ENCODE measurements at places on chromosomes 16 and 17.

DNA sequence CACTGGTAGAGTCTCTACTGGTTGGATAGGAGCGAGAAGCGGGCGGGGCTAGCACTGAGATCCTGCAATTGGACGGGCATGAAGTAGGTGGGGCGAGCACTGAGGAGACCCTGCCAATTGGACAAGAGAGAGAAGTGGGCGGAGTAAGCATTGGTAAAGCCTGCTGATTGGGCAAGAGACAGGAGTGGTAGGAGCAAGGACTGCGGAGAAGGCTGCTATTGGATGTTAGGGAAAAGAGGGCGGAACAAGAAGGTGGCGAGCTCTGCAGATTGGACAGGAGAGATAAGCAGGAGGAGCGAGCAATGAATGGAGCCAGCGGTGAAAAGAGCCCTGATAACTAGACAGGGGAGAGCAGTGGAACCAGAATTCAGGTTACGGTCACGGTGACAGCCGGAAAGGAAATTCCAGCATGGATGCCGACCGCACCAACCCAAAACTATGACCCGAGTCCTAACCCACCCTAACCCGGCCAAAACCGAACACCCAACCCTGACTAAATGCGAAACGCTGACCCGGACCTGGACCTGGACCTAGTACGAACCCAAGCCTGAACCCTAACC is 4.8 kb downstream of the SCGB1C2 start:
- DNase-seq: no peak

DNA sequence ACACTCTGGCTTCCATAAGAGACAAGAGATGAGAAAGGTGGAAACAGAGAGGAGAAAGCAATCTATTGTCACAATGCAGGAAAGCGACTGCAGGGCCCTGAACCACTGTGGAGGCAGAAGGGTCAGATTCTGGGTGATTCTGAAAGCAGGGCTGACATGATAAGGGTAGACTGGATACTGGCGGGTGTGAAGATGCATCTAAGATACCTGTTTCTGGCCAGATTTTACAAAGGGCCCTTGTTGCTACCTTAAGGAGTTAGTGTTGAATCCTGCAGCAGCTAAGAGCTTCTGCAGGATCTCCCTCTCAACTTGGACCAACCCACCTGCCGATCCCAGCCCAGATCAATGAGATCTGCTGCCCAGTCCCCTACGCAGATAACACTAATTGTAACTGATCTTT is 6.1 kb upstream of the MEFV start:
- DNase-seq: no peak

DNA sequence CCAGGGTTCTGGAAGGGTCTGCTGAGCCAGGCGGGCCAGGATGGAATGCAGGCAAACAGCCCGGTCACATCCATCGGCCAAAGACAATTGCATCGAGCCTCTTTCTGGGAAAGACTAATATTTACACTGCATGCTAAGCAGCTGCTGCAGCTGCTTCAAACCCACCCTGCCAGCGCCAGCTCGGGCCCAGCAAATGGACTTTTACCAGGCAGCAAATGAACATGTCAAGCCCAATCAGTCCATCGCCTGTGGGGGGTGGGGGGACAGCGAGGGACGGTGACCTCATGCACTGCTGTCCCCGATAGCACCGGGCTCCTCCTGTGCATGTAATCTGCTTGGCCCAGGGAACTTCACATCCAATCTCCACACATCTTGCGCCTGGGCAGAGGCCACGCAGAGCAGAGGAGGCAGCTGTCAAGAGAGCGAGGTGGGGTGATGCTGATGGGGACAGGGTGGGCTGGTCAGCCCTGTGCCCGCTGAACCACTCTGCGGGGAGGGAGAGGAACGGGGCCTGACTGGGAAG is 39.4 kb upstream of the CDH5 start:
- DNase-seq: no peak

- DNase-seq: no peak
Measured at GRCh38 chr17:12979826-12980500, 37.9 kb downstream of the ELAC2 start.

- DNase-seq: no peak
Measured at GRCh38 chr16:57725151-57725550, 10.4 kb upstream of the KATNB1 start.

GRCh38 chr17:49122566-49122965 is 10.0 kb upstream of the B4GALNT2 start:
- no peak for DNase-seq

- DNase-seq: no peak
Measured at GRCh38 chr17:39653316-39653661, 11.9 kb upstream of the TCAP start.

GRCh38 chr17:39744075-39744835 is 6.5 kb downstream of the GRB7 start:
- DNase-seq: no peak
